ENCODE measurements at places on chromosomes 11 and 22.

DNA sequence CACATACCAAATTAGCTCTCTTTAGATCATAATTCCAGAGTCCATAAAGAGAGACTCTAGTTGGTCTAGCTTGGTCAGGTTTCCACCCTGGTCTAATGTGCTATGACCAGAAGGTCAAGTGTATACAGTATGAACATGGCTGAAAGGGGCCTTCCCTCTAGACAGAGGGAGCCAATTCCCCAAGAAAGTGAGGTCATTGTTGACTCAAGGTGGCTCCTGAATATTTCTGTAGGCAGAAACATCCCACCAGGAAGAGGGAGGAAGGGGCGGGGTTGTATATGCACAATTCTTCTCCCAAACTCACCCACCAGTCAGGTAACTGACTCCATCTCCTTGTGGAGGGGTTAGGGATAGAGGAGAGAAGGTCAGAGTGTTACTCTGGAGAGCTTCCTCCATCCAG is 281.8 kb upstream of the PLET1 start:
- DNase-seq: no peak

DNA sequence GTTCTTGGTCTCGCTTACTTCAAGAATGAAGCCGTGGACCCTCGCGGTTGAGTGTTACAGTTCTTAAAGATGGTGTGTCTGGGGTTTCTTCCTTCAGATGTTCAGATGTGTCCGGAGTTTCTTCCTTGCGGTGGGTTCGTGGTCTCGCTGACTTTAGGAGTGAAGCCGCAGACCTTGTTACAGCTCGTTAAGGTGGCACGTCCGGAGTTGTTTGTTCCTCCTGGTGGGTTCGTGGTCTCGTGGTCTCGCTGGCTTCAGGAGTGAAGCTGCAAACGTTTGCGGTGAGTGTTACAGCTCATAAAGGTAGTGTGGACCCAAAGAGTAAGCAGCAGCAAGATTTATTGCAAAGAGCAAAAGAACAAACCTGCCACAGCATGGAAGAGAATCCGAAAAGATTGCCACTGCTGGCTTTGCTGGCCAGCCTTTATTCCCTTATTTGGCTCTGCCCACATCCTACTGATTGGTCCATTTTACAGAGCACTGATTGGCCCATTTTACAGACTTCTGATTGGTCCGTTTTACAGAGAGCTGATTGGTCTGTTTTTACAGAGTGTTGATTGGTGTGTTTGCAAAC is 27.1 kb upstream of the NXPE2 start:
- DNase-seq: no peak

DNA sequence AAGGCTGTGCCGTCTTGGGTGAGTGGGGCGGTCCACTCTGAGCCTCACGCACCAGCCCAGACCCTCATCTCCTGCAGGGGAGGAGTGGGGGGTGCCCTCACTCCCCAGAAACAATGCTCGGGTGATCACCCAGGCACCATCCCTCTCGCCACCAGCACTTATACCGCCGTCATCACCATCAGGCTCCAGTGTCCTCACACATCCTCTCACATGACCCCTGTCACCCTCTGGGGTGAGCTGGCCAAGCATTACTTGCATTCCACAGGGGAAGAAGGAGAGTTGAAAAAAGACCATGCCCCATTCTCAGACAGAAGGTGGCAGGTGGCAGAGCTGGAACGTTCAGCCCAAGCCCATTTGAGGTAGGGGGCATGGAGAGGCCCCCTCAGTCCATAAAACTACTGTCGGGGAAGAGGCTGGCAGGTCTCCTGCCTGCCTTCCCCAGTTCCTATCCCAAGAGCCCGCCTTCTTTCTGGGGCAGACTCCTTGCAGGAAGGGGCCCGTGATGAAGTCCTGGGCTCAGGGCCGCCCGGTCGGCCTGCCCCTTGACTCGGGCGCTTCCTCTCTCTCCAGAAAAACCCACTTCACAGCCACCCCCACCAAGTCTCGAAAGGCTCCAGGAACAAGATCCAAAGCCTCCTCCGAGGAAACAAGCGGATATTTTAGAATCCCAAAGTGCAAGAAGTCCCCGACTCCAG is 153.3 kb downstream of the DSCAML1 start:
- no peak for DNase-seq

DNA sequence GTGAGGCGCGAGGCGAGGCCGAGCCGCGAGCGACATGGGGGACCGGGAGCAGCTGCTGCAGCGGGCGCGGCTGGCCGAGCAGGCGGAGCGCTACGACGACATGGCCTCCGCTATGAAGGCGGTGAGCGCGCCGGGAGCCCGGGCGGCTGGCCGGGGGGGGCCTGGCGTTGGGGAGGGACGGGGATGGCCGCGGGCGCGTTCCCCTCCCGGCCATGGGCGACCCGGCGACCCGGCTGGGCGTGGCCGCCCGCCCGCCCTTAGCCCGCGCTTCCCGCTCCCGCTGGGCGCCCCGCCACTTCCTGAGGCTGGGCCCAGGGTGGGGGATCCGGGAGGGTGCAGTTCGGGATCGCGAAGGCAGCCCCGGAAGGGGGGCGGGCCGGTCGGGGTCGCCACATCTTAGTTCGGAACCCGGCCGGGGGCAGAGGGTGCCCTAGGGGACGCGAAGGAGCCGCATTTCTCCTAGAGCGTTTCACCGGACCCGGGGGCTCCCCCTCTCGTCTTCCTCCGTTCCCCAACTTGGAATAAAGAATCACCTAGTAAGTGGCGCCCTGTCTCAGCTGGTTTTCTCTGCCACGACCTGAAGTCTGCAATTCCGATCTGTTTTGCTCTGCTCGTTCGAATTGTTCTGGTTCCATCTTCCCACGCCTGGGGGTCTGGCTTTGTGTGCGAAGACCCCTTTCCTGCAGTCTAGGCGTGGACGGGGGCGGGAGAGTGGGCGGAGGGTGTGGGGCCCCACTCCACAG is 536 bp downstream of the YWHAH start:
- peak; percentile 46 for DNase-seq

DNA sequence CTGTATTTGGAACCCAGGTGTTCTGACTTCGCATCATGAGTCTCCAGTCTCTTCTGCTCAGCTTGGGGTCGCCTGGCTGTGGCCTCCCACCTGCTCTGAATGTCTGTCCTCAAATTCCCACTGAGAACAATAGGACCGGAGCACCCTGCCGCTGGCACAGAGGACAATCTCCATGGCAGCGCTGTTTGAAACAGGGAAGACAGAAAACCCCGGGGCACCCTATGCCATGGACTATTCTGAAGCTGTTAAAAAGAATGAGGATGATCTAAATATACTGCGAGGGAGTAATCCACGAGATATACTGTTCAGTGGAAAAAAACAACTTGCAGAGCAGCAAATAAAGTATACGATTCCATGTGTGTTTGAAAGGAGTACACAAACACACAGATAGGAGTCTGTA is 415.6 kb upstream of the NARS2 start:
- no peak for DNase-seq
